ENCODE measurements at places on chromosomes 1 and 21. TPM values are rescaled to one million over a fixed set of nuclear protein-coding genes. Genes with fewer than 3 reads are reported as not detected.

The CDCA8 gene
- 61.9 TPM for total RNA-seq

The BTG3 gene
- total RNA-seq = 40.8 TPM

The C8A gene
- not detected for total RNA-seq

The FOXD3 gene
- not detected for total RNA-seq

The RGSL1 gene
- total RNA-seq = not detected

The KRTAP19-3 gene
- not detected for total RNA-seq

The COQ8A gene
- total RNA-seq = 27.2 TPM

All from activated naive CD8-positive, alpha-beta T cell treated with anti-CD3 and anti-CD28 coated beads for 36 hours (primary cell).